ENCODE measurements at places on chromosomes 7 and 10. TPM values are rescaled to one million over a fixed set of nuclear protein-coding genes. Genes with fewer than 3 reads are reported as not detected.

Gene ASB10
- total RNA-seq: not detected

Gene NPC1L1
- total RNA-seq: 0.06 TPM

Gene CALHM1
- not detected for total RNA-seq

Gene GDF2
- not detected for total RNA-seq

Gene DMBT1
- total RNA-seq: not detected

Gene MTPN
- 133 TPM for total RNA-seq

Gene LFNG
- total RNA-seq: 12.7 TPM

Gene CPN1
- 0.16 TPM for total RNA-seq

Gene VSTM4
- total RNA-seq: 0.48 TPM

Gene ARHGAP22
- total RNA-seq: 4.1 TPM

Gene NPSR1
- not detected for total RNA-seq

Gene TYSND1
- 19.4 TPM for total RNA-seq

Gene ADRB1
- total RNA-seq: 0.54 TPM

Gene CALCR
- not detected for total RNA-seq

Gene PLEKHS1
- total RNA-seq: not detected

Gene FGFBP3
- total RNA-seq: 2.2 TPM

Gene CFAP70
- 0.19 TPM for total RNA-seq

Gene PPP3CB
- 18.8 TPM for total RNA-seq

Gene ING3
- 6.0 TPM for total RNA-seq

Gene HELLS
- 38.5 TPM for total RNA-seq

Gene UTF1
- total RNA-seq: not detected

Gene CPED1
- not detected for total RNA-seq

Gene HOXA2
- total RNA-seq: 1.4 TPM

Gene LHPP
- total RNA-seq: 11.3 TPM

Gene MAP3K8
- total RNA-seq: 17.6 TPM

Gene SLC18A2
- 0.05 TPM for total RNA-seq

Gene KAZALD1
- total RNA-seq: 2.8 TPM

Gene PTPRZ1
- not detected for total RNA-seq

Gene SLC13A1
- not detected for total RNA-seq

Gene CLCN1
- 0.06 TPM for total RNA-seq

Gene RBM17
- total RNA-seq: 133 TPM

Data from A549 treated with DMSO at 1 μM for 4 hours (cell line).